ENCODE measurements at places on chromosomes 5 and 9.
A peak's percentile ranks its signal among the peaks of the same experiment; 100 is the strongest.

DNA sequence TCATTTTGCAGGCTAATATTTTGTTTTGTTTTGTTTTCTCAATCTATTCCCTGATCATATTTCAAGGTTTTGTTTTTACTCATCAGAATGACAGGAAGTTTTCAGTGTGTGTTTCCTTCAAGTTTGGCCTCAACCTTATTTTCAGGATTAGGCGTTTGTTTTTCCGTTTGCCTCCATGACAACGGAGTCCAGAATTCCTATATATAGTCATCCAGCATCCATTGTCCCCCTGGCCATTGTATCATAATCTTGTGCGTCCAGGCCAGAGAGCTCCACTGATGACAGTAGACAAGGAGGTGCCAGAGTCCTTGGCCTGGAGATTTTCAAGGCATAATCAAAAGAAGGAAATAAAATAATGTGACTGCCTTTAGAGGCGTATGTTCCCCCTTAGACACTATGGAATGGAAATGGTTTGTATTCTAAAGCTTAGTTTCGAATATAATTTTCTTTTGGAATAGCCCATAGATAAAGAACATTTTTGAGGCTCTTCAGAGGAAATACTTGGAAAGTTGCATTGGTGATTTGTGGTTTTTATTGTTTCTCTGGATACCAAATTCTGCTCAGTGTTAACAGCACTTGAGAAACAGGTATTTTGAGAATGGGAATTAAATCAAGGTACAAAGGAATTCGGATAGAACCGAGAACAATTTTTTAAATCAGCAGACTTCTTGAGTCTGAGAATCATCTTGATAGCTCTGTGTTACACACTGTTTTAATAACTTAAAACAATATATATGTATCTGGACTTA is 99.8 kb downstream of the ZNF462 start:
- DNase-seq = no peak

DNA sequence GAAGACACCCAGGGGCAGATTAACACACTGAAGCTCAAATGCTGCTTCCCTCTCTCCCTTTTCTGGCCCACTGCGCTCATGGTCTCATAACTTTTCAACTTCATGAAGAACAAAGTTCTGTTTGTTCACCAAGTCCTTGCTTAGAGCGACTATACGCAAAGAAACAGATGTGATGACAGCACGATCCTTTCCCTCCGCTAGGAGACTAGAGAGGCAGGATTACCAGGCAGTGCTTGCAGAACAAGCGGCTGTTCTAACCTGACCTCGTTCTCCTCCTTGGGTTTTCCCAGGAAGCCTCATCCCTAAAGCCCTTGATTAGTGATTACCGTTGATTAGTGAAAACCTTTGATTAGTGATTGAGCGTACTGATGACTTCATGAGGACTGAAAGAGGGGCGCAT is 649.9 kb downstream of the IRX1 start:
- no peak for DNase-seq

DNA sequence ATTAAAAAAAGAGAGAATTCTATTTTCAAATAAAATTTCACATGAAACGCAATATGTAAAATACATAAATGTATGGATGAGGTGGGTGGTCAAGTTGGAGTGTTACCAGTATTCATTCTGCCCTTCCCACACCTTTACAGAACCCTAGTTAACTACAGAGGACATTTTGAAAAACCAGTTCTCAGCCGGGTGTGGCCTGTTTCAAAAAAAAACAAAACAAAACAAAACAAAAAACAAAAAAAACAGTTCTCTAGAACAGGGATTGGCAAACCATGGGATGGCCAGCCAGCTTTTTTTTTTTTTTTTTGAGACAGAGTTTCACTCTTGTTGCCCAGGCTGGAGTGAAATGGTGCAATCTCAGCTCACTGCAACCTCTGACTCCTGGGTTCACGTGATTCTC is 28.4 kb upstream of the HK3 start:
- no peak for DNase-seq

DNA sequence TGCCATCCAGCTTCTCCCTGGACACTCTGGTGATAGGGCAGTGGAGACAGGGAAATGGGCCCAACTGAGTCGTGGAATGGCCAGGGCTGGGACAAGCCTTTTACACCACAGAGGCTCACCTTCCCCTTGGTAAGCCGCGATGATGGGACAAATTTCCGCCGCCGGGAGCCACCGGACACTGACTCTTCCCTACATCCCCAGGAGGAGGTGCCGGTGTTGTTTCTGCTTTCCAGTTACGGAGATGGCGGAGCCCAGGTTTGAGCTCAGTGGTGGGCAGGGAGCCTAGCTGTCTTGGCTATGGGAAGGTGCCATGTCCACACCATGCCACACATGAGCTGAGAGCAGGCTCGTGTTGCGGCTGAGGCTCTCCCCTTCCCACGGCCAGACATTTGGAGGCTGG is 19.9 kb upstream of the WNK2 start:
- no peak for DNase-seq

DNA sequence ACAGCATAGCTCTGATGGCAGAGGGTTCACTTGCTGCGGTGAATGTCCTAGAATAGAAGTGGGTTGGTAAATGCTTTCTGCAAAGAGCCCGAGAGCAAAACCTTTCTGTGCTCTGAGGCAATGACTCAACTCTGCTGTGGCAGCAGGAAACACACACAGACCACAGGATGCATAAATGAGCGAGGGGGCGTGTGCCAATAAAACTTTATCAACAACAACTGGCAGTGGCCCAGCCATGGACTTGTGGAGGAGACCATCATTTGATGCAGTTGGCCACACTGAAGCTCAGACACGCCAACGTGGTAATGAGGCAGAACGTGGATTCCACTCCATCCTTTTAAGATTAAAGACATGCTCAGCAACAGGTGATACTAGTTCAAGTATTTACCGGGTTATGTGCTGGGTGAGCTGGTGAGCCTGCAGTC is 6.8 kb downstream of the MRPL36 start:
- peak; percentile 89 for DNase-seq

- DNase-seq = no peak
Measured at GRCh38 chr5:124713595-124713994, 32.8 kb downstream of the ZNF608 start.

GRCh38 chr5:71955723-71956122 is 151.6 kb upstream of the MAP1B start:
- DNase-seq = no peak

DNA sequence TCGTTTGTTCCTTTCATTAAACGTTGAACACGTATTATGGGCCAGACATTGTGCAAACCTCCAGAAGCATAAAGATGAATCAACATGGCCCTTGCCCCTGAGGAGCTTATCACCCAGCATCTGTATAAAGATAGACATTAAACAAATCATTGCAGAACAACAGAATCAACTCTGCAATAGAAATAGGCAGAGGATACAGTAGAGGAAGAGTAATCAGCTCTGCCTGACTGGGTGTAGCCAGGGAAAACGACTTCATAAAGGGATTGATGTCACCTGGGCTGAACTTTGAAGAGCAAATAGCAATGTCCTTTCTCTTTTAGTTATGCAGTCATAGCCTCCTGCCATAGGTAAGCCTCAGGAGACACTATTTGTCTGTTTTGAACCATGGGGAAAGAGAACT is 13.4 kb downstream of the RGS7BP start:
- DNase-seq = no peak

- DNase-seq = no peak
Measured at GRCh38 chr9:19799784-19800183, 10.9 kb upstream of the SLC24A2 start.

GRCh38 chr9:130191749-130192120 is 19.5 kb downstream of the NCS1 start:
- no peak for DNase-seq

Data from mesenchymal stem cell (in vitro differentiated cells and primary cell).